CD4-positive, CD25-positive, alpha-beta regulatory T cell (primary cell): ENCODE measurements at places on chromosomes 12 and 14. TPM values are rescaled to one million over a fixed set of nuclear protein-coding genes. Genes with fewer than 3 reads are reported as not detected.

ACSM4 gene
- not detected for total RNA-seq

PSMC6 gene
- 110 TPM for total RNA-seq

NANOG gene
- not detected for total RNA-seq

BHLHE41 gene
- total RNA-seq = not detected

TMEM52B gene
- total RNA-seq = not detected
